Right lung (tissue), 10 donors: ENCODE measurements at places on chromosomes 3 and 15. TPM values are rescaled to one million over a fixed set of nuclear protein-coding genes. Genes with fewer than 3 reads are reported as not detected.

GRCh38 chr3:120438665-120439370 is 12.0 kb downstream of the FSTL1 start:
- DNase-seq: peak; percentile 78

DNA sequence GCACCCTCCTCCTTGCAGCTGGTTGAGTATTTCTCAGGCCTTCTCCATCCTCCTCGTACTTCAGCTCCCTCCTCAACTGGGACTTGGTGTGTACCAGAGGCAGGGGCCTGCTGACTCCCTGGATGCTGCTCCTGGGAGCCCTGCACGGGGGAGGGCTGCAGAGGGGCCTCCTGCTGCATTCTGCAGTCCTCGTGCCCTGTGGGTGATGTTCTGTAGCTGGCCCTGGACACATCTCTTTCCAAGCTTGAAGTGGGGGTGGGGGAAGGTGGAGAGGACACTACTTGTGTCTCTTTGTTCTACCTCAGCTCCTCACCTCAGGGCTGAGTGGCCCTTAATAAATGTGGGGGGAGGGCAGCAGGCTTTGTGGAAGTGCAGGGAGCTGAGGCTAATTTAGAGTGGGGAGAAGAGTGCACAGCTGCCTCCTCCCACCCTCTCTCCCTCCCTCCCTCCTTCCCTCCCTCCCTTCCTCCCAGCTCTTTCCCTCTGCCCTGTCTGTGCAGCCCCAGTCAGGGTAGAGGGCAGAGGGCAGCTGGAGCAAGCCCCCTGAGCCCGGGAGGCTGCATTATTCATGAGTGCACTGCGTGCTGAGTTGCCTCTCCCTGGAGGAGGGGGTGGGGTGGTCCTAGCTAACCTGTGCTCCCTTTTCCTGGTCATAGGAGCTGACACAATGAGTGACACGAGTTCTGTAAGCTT is 3.7 kb upstream of the GRM2 start:
- no peak for DNase-seq

GRCh38 chr15:64667736-64668161 is 107.6 kb downstream of the RBPMS2 start:
- DNase-seq: no peak

- DNase-seq: no peak
These were observed 60.5 kb upstream of the LRTM1 start for GRCh38 chr3:54988302-54988837.

GRCh38 chr15:76866008-76866407 is 39.1 kb downstream of the SCAPER start:
- DNase-seq: no peak

DNA sequence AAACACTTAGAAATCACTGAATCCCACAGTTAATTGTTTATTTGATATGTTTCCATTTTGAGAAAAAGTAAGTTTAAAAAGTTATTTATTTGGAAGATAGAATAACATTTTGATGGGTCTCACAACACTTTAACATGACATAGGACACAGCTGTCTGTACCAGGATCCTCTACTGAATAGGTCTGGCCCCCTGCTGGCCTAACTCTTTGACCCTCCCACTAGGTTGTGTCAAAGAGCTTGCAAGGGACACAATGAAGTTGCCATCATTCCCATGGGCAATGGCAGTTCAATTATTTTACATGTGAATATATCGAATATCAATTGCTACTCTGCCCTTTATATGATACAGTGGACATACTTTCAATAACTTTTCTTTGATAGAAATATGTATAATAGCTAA is 138.9 kb downstream of the EPHA3 start:
- no peak for DNase-seq

GRCh38 chr3:139074565-139075115 is 29.9 kb upstream of the PRR23C start:
- no peak for DNase-seq

- DNase-seq: no peak
These were observed 172.6 kb upstream of the UMPS start for GRCh38 chr3:124557433-124558232.

DNA sequence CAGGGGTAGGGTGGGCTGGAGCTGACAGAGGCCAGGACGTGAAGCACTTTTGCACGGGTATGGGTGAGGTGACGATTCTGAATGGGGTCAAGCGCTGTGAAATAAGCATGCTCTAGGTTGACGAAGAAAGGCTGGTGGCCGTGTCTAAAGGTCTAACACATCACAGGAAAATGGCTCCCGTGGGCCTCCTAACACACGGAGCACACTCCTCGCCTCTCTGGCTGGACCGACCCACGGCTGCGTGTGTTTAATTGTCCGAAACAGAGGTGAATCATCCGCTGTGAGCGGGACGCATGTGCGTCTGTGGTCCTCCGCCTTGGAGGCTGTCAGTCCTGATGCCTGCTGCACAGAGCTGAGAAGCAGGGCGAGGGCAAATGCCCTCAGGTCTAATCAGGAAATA is 130.6 kb downstream of the NSMCE3 start:
- no peak for DNase-seq

- no peak for DNase-seq
These were observed 69.4 kb downstream of the BFSP2 start for GRCh38 chr3:133469140-133469731.

DNA sequence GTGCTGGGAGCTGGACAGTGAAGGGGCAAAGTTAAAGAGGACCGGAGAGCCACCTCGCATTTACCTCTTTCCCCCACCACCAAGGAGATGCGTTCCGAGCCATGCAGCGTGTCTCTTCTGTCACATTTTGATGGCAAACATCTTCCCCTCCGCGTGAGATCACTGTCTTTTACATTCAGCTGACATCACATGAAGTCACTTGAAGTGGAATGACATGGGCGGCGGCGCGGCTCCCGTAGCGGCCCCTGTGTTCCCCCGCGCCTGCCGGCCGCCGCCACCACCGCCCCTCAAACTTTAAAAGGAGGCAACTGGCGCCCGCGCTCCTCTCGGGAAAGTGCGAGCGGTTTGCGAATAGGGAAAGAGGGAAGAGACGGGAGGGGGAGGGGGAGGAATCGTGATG is at the start of gene FEZF2:
Gene FEZF2 (minus strand): TSS at position 336 of the 400 bp plus-strand sequence. CDS start 682 bp downstream, outside the sequence.
- DNase-seq: no peak

DNA sequence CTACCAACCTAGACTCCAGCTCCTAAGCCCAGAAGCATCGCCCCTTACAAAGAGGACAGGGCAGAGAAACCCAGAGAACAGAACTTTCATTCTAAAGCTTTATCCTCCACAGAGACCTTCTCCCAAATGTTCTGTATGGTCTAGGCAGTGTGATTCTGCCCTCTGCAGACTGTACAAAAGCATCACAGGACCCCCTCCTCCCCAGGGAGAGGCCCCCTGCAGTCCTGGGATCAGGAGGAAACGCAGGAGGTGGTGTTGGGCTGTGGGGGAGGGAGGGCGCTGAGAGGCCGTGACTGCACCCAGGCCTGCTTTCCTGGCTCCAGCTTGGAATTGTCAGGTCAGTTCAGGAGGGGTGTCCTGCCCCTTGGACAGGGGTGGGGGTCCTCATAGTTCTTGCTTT is 101.3 kb downstream of the DGKG start:
- DNase-seq: no peak

The FBXL2 gene
- 32.7 TPM for polyA plus RNA-seq

The BNC1 gene
- polyA plus RNA-seq: 0.55 TPM

The IMPG2 gene
- 0.74 TPM for polyA plus RNA-seq

The ITIH1 gene
- polyA plus RNA-seq: not detected

The GOLGA8T gene
- polyA plus RNA-seq: 0.21 TPM

The TICRR gene
- 6.9 TPM for polyA plus RNA-seq

The GNAT1 gene
- not detected for polyA plus RNA-seq

The RARB gene
- polyA plus RNA-seq: 42.4 TPM

The P2RY1 gene
- polyA plus RNA-seq: 20.6 TPM
